AG20443 (cell line): ENCODE measurements at places on chromosomes 5 and 9.
A peak's percentile ranks its signal among the peaks of the same experiment; 100 is the strongest.

GRCh38 chr5:65326922-65327321 lies 154.8 kb downstream of the ADAMTS6 start:
- peak; percentile 9 for DNase-seq

DNA sequence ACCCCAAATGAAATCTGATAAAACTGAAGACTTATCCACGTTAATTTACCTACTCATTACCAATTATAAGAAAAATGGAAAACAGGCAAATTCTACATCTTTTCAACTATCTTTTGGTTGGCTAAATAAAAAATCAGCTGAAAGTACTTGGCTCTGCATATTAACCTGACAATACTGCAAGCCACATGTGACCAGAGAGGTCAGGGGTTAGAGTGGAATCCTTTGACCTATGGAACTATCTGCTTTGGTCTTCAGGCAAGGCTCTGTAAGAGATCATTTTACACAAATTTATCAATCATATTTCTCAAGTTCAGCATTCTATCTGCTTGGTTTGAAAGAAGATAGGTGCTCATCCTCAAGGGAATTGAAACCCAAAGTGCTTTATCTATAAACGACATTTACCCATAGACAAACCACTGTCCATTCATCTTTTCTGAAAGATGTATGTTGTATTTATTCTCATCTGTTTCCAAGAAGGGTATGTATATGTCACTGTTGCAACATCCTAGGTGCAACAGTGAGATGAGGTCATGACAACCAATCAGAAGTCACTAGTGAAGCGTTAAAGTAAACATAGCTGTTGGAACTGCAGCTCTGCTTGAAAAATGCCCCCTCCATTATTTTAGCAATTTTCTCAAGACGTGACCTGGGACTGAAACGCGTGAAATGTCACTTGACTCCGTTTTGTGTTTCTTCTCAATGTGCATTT lies 144.9 kb upstream of the POU5F2 start:
- DNase-seq: no peak

GRCh38 chr5:78964889-78965288 lies 20.2 kb downstream of the ARSB start:
- peak; percentile 50 for DNase-seq

DNA sequence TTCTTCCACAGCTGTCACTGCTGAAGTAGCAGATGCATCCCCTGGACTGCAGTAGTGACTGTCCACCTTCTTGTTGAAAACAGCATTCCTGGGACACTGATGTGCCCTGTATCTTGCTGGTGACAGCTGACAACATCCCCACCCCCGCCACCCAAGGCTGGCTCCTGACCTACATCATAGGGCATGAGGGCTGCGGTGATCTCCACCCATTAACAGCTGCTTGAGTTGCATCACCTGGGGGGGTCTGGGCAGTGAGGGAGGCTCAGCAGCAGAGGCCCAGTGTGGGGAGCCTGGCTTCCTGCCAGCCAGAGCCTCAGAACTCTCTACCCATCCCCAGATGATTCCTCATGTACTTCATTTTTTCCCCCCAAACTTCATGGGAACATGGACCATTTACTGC lies 4.1 kb downstream of the PRUNE2 start:
- no peak for DNase-seq

- no peak for DNase-seq
Observed at GRCh38 chr5:41785061-41785460, 85.2 kb downstream of the OXCT1 start.

DNA sequence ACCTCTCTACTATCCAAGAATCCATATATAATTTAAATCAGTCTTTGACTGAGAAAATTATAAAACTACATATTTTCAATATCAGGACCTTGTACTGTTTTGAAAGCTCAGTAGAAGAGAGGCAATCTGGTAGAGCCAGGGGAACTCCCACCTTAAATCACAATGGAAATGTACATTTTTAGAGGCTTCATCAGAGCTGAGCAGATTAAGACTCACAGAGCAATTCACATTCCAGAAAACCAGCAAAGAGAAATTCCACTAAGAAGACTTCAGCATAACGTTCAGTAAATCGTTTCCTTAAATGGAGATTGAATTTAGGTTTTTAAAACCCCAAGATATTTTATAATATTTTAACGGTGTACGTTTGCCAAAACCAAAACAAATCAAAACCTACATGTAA lies 227.8 kb upstream of the TRPM3 start:
- DNase-seq: peak; percentile 56
